ENCODE measurements at places on chromosomes 5 and 9. TPM values are rescaled to one million over a fixed set of nuclear protein-coding genes. Genes with fewer than 3 reads are reported as not detected.
A peak's percentile ranks its signal among the peaks of the same experiment; 100 is the strongest.

The PTCH1 gene
- 70.8 TPM for total RNA-seq

GRCh38 chr9:15578714-15579113, 25.9 kb downstream of the CCDC171 start:
- no peaks in the 10 kb centered on the region for H3K27me3 ChIP-seq
- H3K4me1 ChIP-seq: no peaks in the 10 kb centered on the region

- no peak overlapping the region for H3K4me3 ChIP-seq
- H3K36me3 ChIP-seq: peaks cover 2% of the 10 kb centered on the region
- peaks cover 11% of the 10 kb centered on the region for H3K4me1 ChIP-seq
- DNase-seq: no peak
- H3K27me3 ChIP-seq: no peaks in the 10 kb centered on the region
These were observed 19.9 kb upstream of the GLIPR2 start for GRCh38 chr9:36116593-36116992.

The PAIP2 gene
- 103 TPM for total RNA-seq

The LCN1 gene
- total RNA-seq: not detected

DNA sequence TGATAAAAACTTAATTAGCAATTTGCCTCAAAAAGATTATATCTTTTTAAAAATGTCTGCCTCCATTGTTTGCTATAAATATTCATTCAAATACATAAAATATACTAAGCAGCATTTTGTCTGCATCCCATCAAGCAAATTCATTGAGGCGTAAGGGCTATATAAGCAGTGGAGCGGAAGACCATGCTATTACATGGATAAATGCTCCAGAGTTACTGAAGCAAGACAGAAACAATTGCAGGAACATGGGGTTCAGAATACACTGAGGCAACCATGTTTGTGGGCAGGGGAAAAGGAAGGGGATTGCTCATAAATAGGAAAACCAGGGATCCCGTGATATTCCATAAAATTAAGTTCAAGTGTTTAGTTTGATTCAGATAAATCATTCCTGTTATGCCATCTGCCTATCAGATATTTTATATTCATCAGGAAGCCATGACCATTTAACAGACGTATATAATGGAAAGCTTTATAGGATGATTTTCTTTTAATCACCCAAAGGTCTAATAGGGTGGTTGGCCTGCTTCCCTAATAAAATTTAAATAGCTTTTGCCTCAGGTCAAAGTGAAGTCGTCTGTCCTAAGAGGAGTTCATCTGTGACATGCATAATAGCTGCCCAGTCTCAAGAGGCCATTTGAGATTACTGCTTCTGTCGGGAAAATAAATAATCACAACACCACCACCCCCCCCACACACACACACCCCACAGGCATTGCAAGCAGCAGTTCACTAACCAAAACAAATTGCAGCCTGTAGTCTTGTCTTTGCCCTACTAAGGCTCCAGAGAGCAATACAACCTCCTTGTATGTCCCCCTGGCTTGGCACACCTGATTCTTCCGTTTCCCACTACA, 105.2 kb downstream of the RASEF start:
- H3K36me3 ChIP-seq: no peaks in the 10 kb centered on the region
- H3K4me3 ChIP-seq: no peak overlapping the region
- no peak for DNase-seq
- H3K4me1 ChIP-seq: peaks cover 12% of the 10 kb centered on the region
- no peak overlapping the region for H3K27ac ChIP-seq

DNA sequence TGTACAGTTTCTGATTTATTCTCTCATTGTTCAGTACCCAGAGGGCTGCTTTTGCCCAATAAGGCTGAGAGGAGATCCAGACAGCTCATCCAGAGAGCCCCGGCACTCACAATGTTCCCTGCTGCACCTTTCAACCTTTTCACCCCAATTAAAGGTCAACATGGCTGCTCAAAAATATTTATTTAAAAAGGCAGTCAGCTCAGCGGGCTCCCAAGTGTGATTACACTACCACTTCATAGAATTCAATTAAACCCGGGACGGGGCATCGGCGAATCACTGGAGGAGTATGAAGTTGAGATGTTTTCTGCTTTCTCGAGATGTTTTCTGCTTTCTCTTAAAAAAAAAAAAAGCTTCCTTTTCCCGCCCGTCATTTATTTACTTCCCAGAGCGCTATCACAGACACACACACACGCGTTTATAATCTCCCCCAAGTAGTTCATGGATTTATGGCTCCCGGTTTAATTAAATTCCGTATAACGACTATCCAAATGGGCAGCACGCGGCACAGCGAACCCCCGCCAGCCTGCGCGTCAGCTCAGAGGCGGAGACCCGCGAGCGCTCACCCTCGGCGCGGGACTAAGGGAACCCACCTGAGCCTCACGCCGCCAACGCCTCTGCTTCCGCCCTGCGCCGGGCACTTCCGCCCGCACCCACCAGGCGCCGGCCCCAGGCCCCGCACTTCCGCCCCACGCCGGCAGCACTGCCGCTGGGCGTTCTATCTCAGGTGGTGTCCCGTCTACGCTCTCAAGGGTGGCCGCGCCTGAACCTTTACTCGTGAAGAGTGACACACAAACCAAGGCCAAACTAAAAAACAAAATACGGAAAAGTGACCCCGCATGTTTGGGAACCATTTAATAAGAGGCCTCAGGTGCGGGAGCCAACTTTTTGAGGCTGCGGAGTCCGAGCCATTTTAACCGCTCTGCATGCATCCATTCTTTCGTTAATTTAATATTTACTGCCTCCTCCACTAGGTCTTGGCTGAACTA, at the start of gene C5orf63:
TSS of gene C5orf63 (minus strand) at position 642 of the 986 bp plus-strand sequence. CDS start 14,507 bp downstream, outside the sequence.
- H3K4me3 ChIP-seq: peak within 1 kb of the TSS; percentile 69
- no peaks in the 10 kb centered on the region for H3K36me3 ChIP-seq
- H3K27ac ChIP-seq: peak within 1 kb of the TSS; percentile 86
- H3K4me1 ChIP-seq: peaks cover 15% of the 10 kb centered on the region

The FAM78A gene
- 4.4 TPM for total RNA-seq

The NIPBL gene
- total RNA-seq: 66.3 TPM

- H3K27me3 ChIP-seq: no peaks in the 10 kb centered on the region
- H3K4me1 ChIP-seq: peaks cover 7% of the 10 kb centered on the region
- H3K4me3 ChIP-seq: no peak overlapping the region
These were observed 1208.2 kb upstream of the C9orf72 start for GRCh38 chr9:28781481-28781880.

The ADRB2 gene
- total RNA-seq: 0.11 TPM

The KCNV2 gene
- total RNA-seq: not detected
